ENCODE measurements at places on chromosomes 1 and 21. TPM values are rescaled to one million over a fixed set of nuclear protein-coding genes. Genes with fewer than 3 reads are reported as not detected.

The UBL4B gene
- total RNA-seq, result not detected

The FCRL5 gene
- not detected for total RNA-seq

The SLAMF9 gene
- total RNA-seq, result not detected

The TGFBR3 gene
- 1.8 TPM for total RNA-seq

DNA sequence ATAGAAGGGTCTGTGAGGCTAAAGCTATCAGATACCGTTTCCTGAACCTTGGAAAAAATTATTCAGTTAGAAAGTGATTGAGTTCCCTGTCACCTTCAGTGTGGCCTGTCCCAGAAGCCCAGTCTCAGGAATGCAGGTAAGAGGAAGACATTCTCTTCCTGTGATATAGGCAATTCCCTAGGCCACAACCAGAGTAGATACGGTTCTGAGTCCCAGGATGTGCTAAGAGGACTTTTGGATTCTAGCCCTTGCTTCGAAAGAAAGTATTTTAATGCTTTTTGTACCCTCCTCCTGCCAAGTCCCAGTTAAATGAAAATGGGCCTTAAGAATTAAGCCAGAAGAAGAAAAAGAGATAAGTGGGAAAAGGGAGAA is 313.5 kb upstream of the PLXNA2 start:
- DNase-seq, result no peak

DNA sequence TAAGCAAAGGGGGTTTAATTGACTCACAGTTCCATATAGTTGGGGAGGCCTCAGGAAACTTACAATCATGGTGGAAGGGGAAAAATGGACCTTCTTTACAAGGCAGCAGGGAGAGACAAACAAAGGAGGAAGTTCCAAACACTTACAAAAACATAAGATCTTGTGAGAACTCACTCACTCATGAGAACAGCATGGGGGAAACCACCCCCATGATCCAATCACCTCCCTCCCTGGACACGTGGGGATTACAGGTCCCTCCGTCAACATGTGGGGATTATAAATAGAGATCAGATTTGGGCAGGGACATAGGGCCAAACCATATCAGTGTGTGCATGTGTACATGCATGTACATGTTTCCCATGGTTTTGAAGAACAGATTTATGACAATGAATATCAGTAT is 5.5 kb upstream of the SMG7 start:
- DNase-seq, result no peak

DNA sequence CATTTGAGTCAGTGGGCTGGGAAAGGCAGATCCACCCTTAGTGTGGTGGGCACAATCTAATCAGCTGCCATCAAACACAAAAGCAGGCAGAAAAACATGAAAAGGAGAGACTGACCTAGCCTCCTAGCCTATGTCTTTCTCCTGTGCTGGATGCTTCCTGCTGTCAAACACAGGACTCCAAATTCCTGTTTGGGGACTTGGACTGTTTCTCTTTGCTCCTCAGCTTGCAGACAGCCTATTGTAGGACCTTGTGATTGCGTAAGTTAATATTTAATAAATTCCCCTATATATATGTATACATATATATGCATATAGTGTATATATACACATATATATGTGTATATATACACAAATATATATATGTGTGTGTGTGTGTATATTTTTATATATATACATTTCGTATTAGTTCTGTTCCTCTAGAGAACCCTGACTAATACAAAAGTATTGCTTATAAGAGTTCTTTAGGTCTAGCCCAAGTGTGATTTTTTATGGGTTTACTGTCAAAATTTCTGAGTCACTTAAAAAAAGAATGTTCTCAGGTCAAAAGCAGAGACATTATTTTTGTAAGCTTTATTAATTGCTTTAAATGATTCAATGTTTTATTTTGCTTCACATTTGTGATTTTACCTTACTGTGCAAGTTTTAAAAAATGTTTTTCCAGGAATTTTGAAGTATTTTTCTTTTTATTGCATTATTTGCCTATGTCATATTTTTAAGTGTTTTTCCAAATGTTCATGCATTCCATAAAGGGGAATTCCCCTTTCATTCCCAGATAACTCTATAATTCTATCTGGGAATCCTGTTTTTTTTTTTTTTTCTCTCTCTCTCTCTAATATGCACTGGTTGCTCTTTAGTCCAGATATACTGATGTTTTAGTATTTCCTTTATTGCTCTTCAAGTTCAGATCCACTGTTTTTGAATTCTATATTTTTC is 92.1 kb upstream of the ADAMTS5 start:
- no peak for DNase-seq

- DNase-seq, result no peak
Measured at GRCh38 chr1:206540044-206540780, 32.9 kb downstream of the RASSF5 start.

GRCh38 chr1:228394571-228395394 is 11.9 kb downstream of the TRIM11 start:
- DNase-seq, result no peak

DNA sequence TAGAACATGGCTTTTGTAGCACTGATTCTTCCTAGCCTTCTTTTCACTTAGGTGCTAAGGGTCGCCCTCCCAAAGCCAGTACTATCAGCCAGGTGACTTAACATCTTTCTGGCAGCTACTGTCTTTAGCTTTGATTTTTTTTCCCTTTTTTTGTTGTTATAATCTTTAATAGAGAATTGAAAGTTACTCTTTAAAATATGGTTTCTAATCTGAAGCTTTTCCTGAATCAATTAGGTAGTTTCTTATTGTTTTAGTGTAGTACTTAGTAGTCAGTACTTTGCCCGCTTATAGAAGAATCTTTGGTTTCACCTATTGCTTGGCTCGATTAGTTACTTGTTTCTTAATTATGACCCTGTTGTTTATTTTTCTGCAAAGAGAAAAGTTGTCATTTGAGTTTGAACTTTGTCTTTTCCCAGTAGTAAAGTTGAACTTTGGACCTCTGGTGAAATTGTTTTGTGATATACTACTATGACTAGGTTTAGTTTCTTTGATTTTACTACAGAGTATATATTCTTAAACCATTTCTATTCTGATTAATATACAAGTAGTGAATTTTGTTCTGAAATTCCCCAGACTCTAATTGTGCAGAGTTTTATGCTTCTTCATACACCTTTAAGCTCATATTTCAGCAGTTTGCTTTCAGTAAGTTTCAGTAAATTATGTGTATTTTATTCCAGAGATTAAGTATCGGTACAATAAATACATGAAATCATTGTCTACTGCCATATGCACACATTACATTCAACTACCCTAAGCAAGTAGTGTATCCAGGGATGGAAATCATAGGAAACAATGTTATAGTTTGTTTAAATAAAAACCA is 3.9 kb downstream of the MAGI3 start:
- DNase-seq, result no peak

DNA sequence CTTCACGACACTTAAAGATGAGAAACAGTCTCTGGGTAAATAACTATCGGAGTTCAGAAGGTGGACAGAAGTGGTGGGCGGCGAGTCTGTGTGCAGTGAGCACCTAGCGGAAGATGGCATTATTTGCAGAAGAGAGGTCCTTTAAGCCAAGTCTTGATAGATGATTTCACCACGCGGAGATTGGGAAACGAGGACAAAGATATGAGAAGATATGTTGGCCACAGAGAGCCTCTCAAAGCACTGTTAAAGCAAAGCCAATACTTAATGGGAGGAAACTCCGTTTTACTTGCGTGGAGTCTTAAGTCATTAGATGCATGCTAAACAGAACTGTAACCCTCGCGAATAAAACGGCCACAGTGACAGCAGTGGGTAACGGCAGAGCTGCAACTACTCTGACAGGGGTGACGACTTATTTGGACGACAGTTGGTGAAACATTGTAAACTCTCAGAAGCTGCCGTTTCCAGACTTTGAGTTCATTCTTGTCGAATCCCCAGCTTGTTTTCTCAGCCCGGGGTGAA is 577 bp upstream of the CEP350 start:
- DNase-seq, result peak; percentile 62

DNA sequence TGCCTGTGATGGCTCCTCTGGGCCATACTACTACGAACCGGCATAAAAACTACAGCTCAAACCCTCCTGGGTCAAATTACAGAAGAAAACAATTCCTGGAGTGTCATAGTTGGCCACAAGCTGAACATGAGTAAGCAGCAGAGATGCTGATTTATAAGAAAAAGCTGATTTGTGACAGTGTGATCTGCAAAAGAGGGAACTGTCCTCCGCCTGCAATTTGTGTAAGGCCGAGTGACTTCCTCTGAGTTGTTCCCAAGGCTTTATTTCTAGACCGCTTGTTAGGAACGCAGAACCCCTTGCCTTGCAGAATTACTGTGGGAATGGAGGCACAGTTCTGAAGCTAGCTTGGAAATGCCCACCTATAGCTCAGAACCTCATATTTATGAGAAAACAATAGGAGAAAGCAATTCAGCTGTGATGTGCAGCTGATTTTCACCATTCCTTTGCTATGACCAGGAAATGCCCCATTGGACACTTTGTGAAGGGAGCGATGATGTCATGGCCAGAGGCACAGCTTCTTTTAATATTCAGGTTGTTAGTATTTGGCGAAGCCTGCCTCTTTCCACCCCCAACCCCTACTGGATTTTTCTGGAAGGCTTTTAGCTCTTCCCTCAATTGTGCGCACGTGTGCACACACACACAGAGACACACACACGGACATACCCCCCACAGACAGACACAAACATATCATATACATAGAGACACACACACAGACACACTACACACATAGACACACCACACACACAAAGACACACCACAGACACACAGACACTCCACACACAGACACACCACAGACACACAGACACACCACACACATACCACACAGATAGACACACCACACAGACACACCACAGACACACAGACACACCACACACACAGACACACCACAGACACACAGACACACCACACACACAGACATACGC is 47.6 kb downstream of the IER5 start:
- peak; percentile 93 for DNase-seq

All from M059J (cell line).